Testis (tissue), 5 donors: ENCODE measurements at places on chromosomes 12 and 14. TPM values are rescaled to one million over a fixed set of nuclear protein-coding genes. Genes with fewer than 3 reads are reported as not detected.

GRCh38 chr12:119659289-119659897 lies 8.5 kb upstream of the PRKAB1 start:
- DNase-seq = peak; percentile 38

The APOF gene
- total RNA-seq = not detected

- DNase-seq = no peak
Measured at GRCh38 chr12:140162-140561, 73.6 kb downstream of the IQSEC3 start.

GRCh38 chr14:104317492-104317805 lies 179.1 kb downstream of the KIF26A start:
- DNase-seq = no peak

The SPX gene
- total RNA-seq = 0.93 TPM

GRCh38 chr12:96172981-96173380 lies 21.2 kb upstream of the ELK3 start:
- no peak for DNase-seq

GRCh38 chr14:52563120-52563519 lies 10.5 kb downstream of the GPR137C start:
- DNase-seq = no peak

GRCh38 chr14:47008732-47009131 lies 357.2 kb upstream of the RPL10L start:
- no peak for DNase-seq

DNA sequence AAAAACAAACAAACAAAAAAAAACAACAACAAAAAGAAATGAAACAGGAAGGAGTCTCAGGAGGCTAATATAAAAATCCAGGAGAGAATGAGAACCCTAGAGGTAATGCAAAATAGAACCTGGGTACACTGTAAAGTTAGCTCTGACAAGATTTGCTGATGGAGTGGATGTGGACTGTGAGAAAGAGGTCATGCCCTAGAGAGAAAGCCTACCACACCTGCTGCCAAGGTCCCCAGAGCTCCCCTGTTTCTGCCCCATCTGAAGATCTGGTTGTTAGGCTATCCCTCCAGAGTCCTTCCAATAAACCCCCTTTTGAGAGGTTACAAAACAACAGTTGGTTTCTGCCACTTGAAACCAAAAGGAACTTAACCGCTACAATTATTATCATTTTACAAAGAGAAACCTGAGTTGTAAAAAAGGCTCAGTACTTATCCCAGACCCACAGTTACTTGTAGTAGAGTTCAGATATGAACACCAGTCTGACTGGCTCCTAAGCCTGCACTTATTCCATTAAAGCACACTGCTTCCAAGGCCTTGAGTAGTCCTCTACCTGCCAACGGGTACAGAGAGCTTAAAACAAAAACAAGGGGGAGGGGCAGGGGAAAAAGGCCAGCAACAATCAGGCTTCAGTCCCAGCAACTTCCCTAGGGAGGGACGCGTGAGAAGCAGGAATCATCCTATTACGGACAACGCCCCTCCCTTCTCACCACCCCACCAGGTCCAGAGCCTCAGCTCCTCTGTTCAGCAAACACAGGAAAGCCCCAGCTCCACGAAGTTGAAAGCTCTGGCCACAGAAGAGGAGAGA lies 27.7 kb downstream of the PPP1R13B start:
- DNase-seq = peak; percentile 42

DNA sequence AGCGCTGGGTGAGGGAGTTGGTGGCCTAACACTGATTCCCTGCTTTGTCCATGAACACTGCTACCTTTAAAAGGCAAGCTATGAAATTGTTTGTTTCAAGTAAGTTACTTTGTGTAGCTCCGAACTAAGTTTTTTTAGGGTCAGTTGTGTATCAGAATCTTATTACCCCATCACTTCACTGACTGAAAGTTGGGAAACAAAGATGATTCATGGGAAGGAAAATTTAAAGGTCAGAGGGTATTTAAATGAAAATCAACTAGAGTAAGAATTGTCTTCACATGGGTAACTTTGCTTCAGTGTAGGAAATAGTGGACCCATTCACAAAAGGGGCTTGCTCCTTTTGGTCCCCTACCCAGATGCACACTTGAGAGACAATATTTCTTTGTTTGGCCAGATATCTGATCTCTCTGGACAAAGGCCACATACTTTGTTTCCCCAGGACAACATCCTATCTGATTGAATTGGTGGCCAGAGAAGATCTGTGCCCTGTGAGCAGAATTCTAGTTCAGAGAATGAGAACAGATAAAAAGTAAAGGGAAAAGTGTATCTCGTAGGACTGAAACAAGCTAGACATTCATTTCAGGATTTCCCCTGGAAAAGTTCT lies 53.5 kb downstream of the RAB35 start:
- DNase-seq = no peak

The DPPA3 gene
- total RNA-seq = 1.1 TPM

- DNase-seq = no peak
Measured at GRCh38 chr14:73394317-73394716, 64.0 kb downstream of the NUMB start.

DNA sequence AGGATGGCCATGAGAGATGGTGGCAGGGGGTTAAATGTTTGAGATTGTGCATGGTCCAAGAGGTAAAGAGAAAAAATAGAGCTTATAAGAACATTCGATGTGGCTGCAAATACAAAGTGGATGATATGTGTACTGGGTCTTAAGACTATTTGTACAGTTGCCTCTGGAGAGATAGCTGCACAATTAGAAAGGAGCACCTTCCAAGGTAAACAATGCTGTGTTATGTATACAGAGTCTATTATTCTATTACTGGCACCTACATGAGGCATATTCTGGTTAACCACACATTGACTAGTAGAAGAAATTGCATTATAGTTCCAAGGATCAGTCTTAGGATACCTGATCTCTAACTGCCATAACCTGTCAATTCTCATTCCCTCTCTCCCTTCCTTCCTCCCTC lies 238.0 kb upstream of the FOXN3 start:
- no peak for DNase-seq

DNA sequence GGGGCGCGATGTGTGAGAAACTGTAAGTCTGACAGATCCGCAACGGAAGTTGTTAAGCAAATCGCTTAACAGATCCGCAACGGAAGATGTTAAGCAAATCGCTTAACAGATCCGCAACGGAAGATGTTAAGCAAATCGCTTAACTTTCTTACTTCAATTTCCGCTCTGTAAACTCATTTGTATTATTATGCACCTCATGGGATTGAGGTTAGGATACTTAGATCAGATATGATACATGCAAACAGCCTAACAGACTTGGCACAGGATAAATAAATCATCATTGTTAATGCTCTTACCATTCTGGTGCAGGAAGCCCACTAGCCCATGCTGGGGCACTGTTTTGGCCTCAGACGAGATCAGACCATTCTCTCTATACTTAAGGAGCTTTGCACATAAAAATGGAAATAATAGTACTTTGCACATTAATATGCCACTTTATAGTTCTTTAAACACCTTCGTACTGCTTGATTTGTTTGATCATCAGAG lies 399 bp downstream of the NCAPD2 start:
- DNase-seq = no peak

The ISM2 gene
- 6.2 TPM for total RNA-seq

DNA sequence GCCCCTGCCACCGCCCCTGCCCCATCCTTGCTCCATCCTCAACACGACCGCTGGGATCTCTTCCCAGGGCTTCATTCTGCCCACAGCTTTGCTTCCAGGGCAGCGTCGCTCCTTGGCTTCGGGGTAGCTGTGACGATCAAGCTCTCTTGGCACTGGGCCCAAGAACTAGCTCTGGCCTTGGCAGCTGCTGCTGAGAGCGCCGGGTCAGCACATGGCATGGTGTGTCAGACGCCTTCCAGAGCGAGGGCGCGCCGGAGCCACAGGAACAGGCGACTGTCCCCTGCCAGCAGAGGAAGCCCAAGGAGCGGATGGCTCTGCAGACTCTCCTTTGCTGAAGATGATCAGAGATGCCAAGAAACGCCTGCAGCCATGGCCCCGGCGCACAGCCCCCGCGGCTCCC lies 15.9 kb downstream of the RAB35 start:
- DNase-seq = peak; percentile 95

GRCh38 chr14:71248194-71248593 lies 340.9 kb downstream of the PCNX1 start:
- no peak for DNase-seq

The FOXN4 gene
- 9.0 TPM for total RNA-seq

The GLS2 gene
- total RNA-seq = 4.7 TPM

- DNase-seq = no peak
Measured at GRCh38 chr12:111557271-111558106, 41.6 kb downstream of the ATXN2 start.

DNA sequence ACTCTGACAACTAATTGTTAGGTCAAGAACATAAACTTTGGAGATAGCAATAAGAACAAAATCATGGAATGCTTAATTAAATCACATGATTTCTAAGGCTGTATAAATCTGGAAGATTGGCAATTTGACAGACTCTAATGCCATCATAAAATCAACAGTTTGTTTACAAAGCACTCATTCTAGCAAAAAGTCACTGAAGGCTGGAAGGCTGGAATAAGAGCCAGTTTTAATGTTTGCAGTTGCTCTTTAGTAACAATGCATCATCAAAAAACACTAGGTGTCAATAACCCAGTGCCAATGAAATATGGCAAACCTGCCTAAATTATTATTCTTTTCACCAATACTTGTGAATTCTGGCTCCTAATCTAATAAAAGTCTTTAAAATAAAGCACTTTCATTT lies 65.0 kb downstream of the NUMB start:
- DNase-seq = no peak

The INSM2 gene
- total RNA-seq = 2.3 TPM

DNA sequence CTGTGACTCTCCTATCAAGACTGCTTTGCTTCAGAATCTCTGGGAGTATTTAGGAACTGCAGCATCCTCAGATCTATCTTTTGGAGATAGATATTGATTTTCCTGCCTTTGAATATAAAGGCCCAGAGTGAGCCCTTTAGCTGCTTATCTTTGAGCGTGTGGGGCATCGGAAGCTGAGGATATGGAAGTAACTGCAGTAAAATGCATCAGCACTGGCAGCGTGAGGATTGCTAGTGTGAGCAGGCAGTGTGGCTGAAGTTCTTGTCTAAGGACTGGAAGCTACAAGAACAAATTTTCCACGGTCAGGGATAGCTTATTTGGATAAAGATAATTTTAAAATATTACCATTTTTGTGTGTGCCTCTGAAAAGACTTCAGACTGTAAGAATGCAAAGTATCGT lies 474.7 kb downstream of the NPAS3 start:
- DNase-seq = no peak

- no peak for DNase-seq
Measured at GRCh38 chr14:27006570-27006969, 408.7 kb upstream of the NOVA1 start.

The HOXC5 gene
- 1.9 TPM for total RNA-seq

- no peak for DNase-seq
Measured at GRCh38 chr14:90726656-90727055, 89.6 kb downstream of the TTC7B start.

DNA sequence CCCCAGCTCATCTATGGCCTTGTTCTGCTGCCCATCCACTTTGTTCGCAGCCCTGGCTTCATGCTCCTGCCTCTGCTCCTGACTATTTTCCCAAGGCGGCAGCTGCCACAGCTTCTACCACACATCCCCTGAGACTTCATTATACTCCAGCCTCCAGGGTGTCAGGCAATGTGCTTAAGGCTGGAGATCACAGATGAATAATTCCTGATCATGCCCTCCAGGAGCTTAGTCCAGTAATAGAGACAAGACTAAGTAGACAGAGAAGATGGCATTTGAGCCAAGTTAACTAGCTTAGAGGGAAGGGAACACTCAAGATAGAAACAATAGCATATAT lies 7.1 kb downstream of the TAPBPL start:
- no peak for DNase-seq

The CLEC4A gene
- total RNA-seq = 2.4 TPM

DNA sequence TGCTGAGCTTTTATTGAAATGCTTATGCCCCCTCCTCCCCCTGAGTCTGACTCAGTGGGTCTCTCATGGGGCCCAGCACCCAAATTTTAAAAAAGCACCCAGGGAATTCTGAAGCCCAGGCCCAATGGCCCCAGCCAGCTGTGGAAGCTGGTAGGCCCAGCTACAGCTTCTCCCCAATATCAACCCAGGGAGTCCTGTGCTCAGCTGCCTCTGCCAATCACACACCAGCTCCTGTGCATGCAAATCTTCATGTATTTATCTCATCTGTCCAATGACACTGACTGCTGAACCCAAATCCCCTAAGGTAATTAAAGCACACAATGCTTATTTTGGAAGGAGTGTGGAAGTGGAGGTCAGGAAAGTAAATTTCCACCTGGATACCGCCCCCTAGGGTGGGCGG lies 76.3 kb downstream of the CCDC88C start:
- DNase-seq = no peak

GRCh38 chr12:46815809-46816208 lies 10.0 kb downstream of the SLC38A4 start:
- DNase-seq = no peak

The NAV3 gene
- 20.0 TPM for total RNA-seq

DNA sequence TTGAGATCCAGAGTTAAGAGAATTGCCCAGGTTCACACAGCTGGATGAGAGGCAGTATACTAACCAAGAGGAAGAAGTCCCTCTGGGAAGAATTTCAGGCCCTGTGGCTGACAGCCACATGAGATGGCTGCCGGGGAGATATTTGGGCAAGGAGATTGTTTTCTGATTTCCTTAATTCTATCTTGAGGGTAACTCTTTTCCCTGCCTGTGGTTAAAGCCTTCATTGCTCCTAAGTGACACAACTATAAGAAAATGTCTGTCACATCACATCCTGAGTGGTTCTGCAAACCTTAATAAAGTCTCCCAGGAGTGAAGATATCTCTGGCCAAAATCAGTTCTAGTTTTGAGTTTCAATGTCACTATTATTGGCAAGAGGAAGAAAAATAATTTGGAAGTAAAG lies 9.6 kb downstream of the ARHGDIB start:
- no peak for DNase-seq

GRCh38 chr14:90518941-90519256 lies 122.1 kb downstream of the CALM1 start:
- DNase-seq = peak; percentile 56

DNA sequence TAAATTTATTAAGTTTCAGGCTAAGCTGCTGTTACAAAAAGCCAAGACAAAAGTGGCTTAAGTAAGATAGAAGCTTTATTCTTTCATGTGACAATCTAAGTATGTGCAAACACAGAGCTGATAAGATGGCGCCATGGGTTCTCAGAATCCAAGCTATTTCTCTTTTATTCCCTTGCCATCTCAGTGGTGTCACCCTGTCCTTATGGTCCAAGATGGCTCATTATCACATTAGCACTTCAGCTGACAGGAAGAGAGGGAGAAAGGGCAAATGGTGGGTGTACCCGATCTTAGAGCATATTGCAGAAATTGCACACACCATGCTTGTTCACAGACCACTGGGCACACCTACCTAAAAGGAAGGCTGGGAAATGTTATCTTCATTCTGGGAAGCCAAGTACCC lies 211.7 kb downstream of the TMTC2 start:
- DNase-seq = no peak

- DNase-seq = no peak
Measured at GRCh38 chr12:120855823-120856588, 48.2 kb downstream of the SPPL3 start.

GRCh38 chr12:106054049-106054448 lies 84.7 kb downstream of the NUAK1 start:
- no peak for DNase-seq
